BE2C (cell line): ENCODE measurements at places on chromosomes 13 and 19.

- peak; percentile 87 for DNase-seq
These were observed 14.5 kb upstream of the SIGLEC14 start for GRCh38 chr19:51660975-51661600.

GRCh38 chr13:27194895-27195764 lies 23.5 kb upstream of the USP12 start:
- no peak for DNase-seq

DNA sequence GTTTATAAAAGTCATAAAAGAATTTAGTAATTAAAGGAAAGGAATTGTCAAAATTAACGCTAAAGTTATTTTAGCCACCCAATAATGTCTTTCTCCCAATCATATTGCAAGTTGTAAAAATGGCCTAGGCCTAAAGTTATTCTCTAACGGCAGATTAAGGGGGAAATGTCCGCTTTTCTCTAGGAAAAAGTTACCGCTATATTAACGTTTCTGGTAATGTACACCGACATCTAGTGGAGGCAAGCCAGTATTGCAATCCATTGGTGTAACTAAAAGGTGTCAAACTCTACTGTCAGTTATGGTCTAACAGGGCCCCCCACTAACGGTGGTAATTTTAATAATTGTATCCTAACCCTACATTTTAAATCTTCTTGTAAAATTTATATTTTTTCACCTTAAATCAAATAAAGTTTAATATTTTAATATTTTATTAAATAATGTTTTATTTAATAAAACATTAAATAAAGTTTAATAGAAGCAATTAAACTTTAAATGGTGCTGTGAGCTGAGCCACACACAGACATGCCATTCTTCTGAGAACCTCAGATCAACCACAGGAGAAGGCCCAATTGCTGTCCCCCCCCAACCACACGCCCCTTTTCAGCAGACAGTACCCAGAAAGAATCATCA lies 35.9 kb upstream of the ZSCAN5A start:
- peak; percentile 40 for DNase-seq

- no peak for DNase-seq
These were observed 42.2 kb upstream of the RCBTB2 start for GRCh38 chr13:48575031-48575430.

GRCh38 chr19:10747271-10747670 lies 29.4 kb downstream of the DNM2 start:
- no peak for DNase-seq

- DNase-seq: peak; percentile 66
These were observed 751 bp downstream of the ZNF584 start for GRCh38 chr19:58409010-58409790.

DNA sequence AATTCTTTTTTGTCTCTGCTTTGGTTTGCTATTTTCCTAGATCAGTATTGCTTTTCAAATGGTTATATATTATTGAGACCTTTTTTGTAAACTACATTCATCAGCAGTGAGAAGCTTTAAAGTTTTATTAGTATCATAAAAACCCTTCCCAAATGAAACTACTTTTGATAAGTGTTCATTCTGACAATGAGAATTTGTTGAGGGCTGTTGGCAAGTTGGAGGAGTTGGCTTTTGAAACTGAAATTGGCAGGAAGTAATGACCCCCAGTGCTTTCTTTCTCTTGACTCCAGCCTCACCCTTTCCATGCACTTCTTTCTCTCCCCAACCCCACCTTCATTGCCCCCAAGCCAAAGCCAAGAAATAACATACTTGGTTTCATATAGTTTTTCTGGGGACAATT lies 113.8 kb downstream of the ZIC5 start:
- DNase-seq: no peak

DNA sequence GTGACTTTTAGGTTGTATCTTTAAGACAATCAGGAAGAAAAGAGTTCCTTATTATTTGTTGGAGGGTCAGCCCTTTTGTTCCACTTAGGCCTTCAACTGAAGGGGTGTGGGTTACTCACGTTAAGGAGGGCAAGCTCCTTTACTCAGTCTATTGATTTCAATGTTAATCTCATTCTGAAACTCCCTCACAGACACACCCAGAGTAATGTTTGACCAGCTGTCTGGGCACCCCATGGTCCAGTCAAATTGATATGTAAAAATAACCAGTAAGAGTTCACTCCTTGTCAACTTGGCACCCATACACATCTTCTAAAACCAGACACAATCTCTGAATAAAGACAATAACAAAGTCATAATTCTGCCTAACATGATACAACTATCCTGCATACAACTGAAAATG lies 292.9 kb downstream of the KLF5 start:
- DNase-seq: no peak

- DNase-seq: no peak
These were observed 73.1 kb downstream of the EPS15L1 start for GRCh38 chr19:16398530-16399249.

- no peak for DNase-seq
These were observed 7.9 kb downstream of the SPATA13 start for GRCh38 chr13:24168392-24168750.

DNA sequence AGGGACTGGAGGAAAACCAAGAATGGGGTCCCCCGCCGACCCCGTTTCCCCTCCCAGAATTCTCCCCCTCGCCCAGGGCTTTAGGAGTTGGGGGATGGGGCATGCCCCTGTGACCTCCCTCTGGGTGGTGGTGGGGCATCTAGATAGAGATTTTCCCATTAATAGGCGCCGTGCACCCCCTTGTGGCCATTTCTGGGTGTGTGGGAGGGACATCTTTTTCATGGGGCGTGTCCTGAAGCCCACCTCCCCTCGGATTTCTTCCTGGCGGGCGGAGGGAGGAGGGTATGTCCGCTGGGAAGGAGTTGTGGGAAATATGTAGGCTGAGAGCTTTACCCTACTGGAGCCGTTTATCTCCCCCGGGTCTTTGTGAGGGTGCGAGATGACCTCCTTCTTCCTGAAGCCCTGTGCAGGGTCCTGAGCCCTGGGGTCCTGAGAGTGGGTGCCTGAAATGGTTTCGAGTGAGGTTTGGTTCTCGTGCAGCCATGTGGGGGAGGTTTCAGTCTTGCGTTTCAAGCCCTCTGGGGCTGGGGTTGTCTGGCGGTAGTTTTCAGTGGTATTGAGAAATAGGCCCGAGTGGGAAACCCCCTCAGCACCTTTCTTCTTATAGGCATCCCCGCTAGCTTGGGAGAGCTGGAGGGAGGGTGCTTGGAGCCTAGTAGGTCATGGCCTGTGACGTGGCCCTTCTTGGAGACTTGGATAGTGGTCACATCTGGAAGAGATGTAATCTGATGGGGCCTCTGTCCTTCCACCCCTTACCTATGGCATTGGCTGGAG lies 1.0 kb downstream of the PRMT1 start:
- peak; percentile 90 for DNase-seq

GRCh38 chr19:47623921-47624391 lies 15.0 kb downstream of the BICRA start:
- DNase-seq: no peak

DNA sequence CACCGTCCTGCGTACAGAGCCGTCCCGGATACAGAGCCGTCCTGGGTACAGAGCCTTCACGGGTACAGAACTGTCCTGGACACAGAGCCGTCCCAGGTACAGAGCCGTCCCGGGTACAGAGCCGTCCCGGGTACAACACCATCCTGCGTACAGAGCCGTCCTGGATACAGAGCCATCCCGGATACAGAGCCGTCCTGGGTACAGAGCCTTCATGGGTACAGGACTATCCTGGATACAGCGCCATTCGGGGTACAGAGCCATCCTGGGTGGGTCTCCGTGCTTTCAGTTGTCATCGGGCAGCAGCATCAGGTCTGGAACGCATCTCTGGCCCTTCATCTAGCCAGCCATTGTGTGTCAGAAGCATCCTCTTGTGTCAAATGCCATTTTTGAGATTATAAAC lies 222.3 kb upstream of the SOX1 start:
- no peak for DNase-seq

DNA sequence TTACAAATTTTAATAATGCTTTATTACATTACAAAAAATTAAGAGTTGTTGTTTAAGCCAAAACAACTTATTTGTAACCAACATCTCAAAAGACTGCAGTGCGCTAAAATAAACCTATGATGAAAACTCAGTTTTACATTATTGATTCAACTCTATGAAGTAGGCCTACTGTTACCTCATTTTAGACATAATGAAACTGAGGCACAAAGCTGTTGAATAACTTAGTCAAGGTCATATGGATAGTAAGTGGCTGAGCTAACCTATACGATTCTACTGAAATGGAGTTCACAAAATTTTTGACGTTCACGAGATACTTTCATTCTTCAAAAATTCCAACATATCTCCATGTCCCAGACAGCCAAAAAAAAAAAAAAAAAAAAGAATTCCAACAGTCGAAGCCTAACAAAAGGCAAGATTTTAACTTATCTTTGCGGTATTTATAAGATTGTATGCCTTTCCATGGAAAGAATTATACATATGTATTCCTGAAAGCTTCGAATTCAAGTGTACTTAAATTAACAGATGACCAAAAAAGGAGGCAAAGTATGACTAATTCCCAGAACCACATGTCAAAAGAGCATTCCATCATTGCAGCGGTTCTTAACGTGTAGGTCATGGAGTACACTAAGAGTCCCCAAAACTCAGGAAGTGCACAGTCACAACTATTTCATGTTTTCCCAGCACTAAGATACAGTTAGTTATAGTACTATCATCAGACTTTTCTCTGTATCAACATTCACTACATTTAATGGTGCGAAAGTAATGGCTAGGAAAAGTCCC lies 69.4 kb downstream of the PSPC1 start:
- no peak for DNase-seq

GRCh38 chr19:55353803-55354697 lies 469 bp downstream of the COX6B2 start:
- DNase-seq: peak; percentile 82

DNA sequence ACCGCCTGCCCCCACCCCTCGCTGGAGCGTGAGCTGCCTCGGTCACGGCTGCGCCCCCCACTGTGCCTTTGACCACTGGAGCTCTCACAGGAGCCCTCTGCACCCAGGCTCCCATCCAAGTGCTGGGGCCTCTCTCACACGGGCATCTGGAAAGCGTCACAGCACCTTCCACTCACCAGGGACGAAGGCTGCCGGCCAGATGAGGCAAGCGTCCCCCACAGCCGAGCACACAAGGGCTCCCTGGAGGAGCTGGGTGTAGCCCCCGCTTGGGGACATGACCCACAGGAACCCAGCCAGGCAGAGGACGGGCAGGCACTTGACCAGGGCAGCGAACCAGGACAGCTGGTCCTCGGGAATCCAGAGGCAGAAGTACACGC lies 560 bp downstream of the TMEM86B start:
- DNase-seq: peak; percentile 73

DNA sequence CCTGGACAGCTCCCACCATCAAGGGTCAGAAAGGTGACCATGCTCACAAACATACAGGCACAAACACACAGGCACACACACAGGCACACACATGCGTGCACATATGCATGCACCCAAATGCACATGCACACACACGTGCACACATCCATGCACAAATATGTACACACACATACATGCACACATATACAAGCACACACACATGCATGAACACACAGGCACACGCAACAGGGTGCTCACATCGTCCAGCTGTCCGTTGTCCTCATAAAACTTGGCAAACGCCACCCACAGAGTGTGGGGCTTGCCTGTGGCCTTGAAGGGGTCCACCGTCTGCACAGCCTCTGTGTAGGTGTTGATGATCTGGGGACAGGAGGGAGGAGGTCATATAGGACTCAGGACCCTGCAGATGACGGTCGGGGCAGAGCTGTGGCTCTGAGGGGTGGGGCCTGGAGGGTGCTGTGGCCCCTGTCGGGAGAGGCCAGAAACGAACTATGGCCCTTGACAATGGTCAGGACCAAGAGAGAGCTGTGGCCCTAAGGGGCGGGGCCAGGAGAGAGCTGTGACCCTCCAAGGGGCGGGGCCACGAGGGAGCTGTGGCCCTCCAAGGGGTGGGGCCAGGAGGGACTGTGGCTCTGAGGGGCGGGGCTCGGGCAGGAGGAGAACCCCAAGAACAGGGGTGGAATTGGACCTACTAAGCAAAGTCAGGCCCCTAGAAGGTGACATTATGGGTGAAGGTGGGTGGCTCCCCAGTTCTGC lies 6.2 kb downstream of the XAB2 start:
- DNase-seq: no peak

GRCh38 chr19:36527873-36528193 lies 238 bp downstream of the ZNF260 start:
- no peak for DNase-seq

DNA sequence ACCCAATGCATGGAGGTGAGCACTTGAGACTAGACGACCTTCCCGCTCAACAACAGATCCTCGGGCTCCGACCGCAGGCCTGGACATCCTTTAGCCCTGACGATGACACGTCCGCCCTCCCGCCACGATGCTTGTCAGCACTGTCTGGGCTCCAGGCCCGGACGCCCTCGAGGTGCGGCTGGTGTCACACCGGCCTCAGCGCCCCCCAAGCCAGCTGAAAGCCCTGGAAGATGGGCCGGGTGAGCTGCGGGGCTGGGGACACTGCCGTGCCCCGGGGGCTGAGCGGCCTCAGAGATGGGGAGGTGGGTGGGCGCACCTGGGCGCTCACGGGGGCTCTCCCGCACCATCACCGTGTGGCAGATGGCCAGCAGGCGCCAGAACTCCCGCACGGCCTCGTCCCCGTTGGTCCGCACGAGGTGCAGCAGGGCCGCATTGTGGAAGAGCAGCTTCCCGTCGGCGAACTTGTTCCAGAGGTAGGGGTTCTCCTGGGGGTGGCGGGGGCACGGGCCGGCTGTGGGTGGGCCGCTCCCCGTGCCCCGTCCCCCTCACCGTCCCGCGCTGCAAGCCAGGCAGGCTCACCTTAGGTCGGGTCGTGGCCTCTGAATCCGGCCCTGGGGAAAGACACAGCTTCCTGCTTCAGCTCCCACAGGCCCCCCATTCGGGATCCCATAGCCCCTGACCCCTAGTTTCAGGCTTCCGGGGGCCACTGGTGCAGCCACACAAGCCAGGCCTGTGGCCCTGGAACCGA lies 15.5 kb downstream of the ATP8B3 start:
- DNase-seq: no peak

DNA sequence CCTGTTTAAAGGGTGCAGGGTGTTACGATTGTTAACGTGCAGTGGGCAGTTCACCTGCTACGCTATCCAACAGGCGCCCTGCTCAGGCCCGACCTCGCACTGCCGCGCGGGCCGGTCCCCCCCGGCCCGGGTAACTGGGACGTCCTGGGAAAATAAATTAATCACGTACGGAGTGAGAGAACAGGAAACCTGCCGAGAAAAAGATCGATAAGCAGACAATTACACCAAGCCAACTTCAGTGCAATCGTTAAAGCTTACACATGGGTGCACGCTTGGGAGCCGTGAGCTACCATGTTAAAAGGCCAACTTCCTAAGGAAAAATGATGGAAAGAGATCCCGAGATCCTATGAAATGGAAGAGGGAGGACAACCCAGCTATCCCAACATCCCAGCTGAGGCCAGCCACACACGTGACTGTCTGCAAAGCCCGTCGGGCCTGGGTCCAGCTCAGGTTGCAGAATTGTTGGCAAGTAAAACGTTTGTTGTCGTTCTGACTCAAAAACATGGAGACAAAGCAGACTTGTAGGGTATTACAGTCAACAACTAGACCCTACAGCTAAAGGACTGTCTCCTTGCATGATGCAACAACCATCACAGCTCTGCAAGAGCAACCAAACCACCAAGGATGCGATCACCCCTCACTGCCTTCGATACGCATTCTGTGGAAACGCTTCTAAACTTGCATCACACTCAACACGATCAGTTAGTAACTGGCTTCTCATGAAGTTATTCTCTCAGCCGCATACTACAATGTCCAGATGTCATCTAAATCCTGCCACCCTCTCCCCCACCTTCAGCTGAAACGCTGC lies 741 bp upstream of the TUBGCP3 start:
- no peak for DNase-seq
